ENCODE measurements at places on chromosomes 7 and 10.

- no peak for DNase-seq
Observed at GRCh38 chr10:72954596-72955554, at the start of gene PLA2G12B. TSS of gene PLA2G12B (minus strand) at chr10:72954806. CDS start at chr10:72954685, 121 bp downstream.

DNA sequence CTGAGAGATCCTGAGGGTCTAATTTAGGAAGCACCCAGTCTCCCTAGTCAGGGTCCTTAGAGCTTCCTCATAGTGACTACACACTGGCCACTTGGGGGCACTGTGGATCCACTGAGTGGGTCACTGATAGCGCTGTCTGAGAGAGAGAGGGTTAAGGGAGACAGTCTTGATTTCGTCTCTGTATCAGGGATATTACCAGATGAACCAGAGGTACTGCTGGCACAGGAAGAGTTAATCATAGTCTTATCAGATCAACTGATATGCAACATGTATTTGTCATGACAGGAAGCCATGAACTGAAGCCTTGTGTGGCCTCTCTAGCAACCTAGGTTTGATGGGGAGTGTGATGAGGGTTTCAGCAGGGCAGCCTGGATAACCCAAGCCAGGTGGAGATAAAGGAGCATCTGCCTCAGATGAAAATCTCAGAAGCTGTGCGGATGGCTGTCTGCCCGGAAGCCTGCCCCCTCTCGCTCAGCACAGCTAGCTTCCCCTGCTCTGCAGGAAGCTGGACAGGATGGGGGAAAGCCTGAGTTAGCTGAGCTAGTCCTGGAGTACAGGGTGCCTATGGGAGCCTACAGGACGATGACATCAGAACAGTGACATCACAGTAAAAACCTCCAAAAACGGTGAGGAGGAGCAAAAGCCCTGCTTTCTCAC is 214.0 kb upstream of the PRSS1 start:
- peak; percentile 19 for DNase-seq

DNA sequence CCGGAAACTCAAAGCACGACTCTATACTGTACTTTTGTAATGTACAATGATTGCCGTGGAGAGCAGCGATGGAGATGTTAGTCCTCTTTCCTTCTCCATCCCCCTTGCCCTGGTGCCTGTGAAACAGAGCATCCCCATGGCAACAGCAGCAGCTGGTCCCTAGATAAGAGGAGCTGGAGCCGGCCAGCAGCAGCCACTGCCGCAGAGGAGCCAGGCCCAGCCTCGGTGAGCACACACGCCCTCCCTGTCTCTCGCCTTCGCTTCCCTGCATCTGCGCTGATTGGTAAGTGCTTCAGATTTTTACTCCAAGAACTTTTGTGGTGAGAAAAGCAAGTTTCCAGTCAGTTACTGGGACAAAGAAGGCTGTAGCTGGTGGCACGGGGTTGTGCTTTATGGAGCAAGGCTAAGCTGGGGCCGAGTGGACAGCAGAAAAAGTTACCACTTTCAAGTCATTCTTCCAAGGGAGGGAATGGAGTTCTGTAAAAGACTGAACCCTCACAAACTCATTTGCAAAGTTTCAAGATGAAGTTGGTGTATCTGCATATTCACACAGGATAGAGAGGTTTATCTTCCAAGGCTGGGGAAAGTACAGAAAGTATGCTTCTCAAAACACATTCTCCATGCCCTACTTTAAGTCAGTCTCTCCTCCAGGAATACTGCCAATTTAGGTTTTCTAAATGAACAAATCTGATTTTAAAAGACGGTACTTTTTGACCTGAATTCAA is at the start of gene PPP1R17:
Gene PPP1R17 (plus strand): TSS at position 192 of the 725 bp plus-strand sequence. CDS start 5,227 bp downstream, outside the sequence.
- peak; percentile 34 for DNase-seq

DNA sequence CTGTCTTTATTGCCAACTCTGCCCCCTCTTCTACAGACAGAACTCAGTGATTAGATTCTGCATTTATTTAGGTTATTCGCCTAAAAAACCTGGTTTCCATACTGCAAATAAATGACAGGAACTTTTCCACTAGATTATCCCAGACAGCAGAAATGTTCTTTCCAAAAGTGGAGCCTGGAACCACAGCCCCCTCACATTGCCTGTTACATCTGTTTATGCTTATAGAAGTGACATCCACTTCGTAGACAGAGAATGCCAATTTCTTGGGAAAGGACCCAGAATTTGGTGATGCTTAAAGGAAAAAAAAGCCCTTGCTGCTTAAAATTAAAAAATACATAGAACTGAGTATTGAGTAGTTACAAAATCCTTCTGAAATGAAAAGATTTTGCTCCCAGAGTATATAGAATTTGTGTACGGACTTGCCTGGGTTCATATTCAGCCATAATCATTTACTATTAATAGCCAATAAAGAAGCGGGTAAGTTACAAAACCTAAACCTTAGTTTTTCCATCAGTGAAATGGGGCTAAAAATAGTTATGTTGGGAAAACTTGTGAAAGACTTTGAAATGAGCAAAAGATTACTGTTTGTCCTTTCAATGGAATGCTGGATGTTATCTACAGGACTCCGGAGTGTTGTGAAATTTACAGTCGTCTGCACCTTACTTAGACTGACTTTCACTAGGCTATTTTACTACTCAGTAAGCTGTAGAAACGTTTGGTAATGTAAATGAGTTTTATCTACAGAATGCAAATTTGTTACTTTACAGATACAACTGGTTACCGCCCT is 1.1 kb upstream of the PPP1R9A start:
- DNase-seq, result no peak

GRCh38 chr7:100629117-100629716 is 12.1 kb downstream of the TFR2 start:
- no peak for DNase-seq

GRCh38 chr7:1669954-1670893 is at the start of gene ELFN1:
TSS of gene ELFN1 (plus strand) at chr7:1670277. CDS start at chr7:1744597, 74,320 bp downstream.
- DNase-seq, result no peak

GRCh38 chr7:23467806-23468525 is 2.3 kb downstream of the IGF2BP3 start:
- DNase-seq, result no peak

GRCh38 chr10:17685233-17685840 is 41.4 kb downstream of the STAM start:
- DNase-seq, result no peak

- DNase-seq, result no peak
Observed at GRCh38 chr7:134991469-134992339, 5.4 kb downstream of the AGBL3 start.

DNA sequence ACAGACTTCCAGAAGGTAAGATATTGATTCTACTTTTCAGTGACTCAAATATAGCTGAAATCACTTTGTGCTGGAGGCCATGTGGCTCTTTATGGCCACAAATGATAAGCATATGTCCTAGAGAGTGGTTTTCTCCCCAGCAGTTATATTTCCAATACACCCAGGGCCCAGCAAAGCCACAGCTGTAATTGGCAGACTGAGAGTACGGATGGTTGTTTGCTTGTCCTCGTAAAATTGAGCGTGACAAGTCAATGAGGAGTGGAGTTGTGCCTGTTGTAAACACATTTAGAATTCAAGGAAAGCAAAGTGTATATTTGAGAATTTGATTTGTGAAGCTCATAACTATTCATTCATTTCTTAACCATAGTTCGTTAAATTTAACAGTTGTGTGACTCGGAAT is 201.8 kb downstream of the LHFPL3 start:
- DNase-seq, result no peak

DNA sequence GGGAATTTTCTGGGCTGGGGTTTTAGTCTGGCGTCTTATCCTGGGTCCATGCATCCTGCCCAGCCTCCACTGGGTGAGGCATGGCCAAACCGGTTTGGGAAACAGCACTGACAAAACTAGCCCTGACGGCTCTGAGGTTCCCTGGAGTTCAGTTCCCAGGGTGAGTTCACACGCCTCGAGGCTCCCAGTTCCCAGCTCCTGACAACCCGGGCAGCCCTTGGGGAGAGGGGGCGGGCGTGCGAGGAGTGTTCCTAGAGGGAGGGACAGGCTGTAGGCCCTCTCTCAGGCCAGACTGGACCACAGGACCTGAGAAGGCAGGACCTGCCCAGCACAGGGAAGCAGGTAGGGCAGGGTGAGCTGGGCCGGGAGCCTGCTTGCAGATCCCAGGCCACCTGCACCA is 82.3 kb upstream of the PPIF start:
- peak; percentile 63 for DNase-seq

GRCh38 chr7:50649259-50649885 is 84.2 kb upstream of the DDC start:
- DNase-seq, result no peak
